Progenitor cell of endocrine pancreas (in vitro differentiated cells): ENCODE measurements at places on chromosomes 13 and 19. TPM values are rescaled to one million over a fixed set of nuclear protein-coding genes. Genes with fewer than 3 reads are reported as not detected.

- H3K27me3 ChIP-seq, result no peaks in the 10 kb centered on the region
- H3K27ac ChIP-seq, result peak overlapping the region; percentile 31
- H3K4me1 ChIP-seq, result peaks cover 24% of the 10 kb centered on the region
- DNase-seq, result peak; percentile 17
- H3K4me3 ChIP-seq, result no peak overlapping the region
- no peaks in the 10 kb centered on the region for H3K36me3 ChIP-seq
Measured at GRCh38 chr13:91133941-91134802, 213.3 kb upstream of the MIR17HG start.

DNA sequence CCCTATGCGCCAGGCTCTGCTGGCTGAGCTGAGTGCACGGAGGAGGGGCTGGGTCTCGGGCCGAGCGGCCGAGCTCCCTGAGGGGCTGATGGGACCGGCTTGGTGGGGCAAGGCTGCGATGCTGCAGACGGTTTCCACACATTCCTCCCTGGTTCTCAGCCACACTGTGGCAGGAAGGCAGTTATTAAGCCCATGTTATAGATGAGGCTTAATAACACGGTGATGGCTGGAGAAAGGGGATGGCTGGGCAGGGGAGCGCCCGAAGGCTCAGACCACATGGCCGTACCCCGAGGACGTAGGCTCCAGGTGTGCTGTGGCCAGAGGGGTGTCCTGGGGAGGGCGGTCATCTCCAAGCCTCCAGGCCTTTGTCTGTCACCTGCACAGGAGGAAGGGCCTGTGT lies 58.6 kb downstream of the MCF2L start:
- H3K4me3 ChIP-seq, result no peak overlapping the region
- peaks cover 8% of the 10 kb centered on the region for H3K27me3 ChIP-seq
- peaks cover 11% of the 10 kb centered on the region for H3K4me1 ChIP-seq
- DNase-seq, result no peak
- H3K27ac ChIP-seq, result no peak overlapping the region
- H3K36me3 ChIP-seq, result peaks cover 4% of the 10 kb centered on the region

GRCh38 chr19:51252306-51253079 lies 1.6 kb downstream of the SIGLECL1 start:
- no peaks in the 10 kb centered on the region for H3K4me1 ChIP-seq
- no peak overlapping the region for H3K27ac ChIP-seq
- H3K27me3 ChIP-seq, result no peaks in the 10 kb centered on the region

GRCh38 chr13:105442949-105443699 lies 1092.3 kb downstream of the EFNB2 start:
- H3K27ac ChIP-seq, result no peak overlapping the region
- no peaks in the 10 kb centered on the region for H3K27me3 ChIP-seq
- DNase-seq, result no peak

GRCh38 chr13:34867590-34867989 lies 74.5 kb upstream of the NBEA start:
- H3K36me3 ChIP-seq, result no peaks in the 10 kb centered on the region
- no peak overlapping the region for H3K4me3 ChIP-seq
- H3K4me1 ChIP-seq, result peaks cover 4% of the 10 kb centered on the region
- no peak overlapping the region for H3K27ac ChIP-seq
- no peak for DNase-seq

DNA sequence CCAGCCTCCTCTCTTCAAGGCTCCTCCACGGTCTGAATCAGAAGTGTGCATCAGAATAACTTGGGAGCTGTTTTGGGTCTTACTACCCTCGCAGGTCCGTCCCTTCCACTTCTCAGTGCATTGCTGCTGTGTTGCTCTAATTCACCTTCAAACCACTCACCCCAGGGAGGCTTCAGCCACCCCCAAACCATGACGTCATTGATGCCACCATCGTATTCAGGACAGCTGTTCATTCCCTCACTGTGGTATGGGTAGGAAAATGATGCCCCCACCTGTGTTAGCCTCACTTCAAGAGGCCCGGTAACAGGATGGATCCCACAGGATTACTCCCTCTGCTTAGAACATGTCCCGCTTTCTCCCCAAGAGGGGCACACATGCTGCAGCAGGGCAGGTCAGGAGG lies 1005.7 kb downstream of the UQCRFS1 start:
- no peaks in the 10 kb centered on the region for H3K36me3 ChIP-seq
- H3K4me1 ChIP-seq, result no peaks in the 10 kb centered on the region
- peaks cover 5% of the 10 kb centered on the region for H3K27me3 ChIP-seq
- H3K27ac ChIP-seq, result no peak overlapping the region

DNA sequence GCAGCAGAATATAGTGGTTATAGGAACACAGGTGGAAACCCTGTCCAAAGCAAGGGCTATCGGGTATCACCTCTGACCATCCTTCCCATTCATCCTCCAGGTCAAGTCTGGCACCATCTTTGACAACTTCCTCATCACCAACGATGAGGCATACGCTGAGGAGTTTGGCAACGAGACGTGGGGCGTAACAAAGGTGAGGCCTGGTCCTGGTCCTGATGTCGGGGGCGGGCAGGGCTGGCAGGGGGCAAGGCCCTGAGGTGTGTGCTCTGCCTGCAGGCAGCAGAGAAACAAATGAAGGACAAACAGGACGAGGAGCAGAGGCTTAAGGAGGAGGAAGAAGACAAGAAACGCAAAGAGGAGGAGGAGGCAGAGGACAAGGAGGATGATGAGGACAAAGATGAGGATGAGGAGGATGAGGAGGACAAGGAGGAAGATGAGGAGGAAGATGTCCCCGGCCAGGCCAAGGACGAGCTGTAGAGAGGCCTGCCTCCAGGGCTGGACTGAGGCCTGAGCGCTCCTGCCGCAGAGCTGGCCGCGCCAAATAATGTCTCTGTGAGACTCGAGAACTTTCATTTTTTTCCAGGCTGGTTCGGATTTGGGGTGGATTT lies 2.1 kb upstream of the RAD23A start:
- H3K4me1 ChIP-seq, result peaks cover 27% of the 10 kb centered on the region
- DNase-seq, result no peak
- H3K27me3 ChIP-seq, result no peaks in the 10 kb centered on the region

GRCh38 chr19:46471811-46472543 lies 614 bp upstream of the PNMA8A start:
- H3K27ac ChIP-seq, result no peak overlapping the region
- H3K27me3 ChIP-seq, result peaks cover 7% of the 10 kb centered on the region
- peak overlapping the region; percentile 75 for H3K4me3 ChIP-seq
- peaks cover 16% of the 10 kb centered on the region for H3K36me3 ChIP-seq

The PPP1R12C gene
- 110 and 118 TPM in 2 replicates for total RNA-seq
